ENCODE measurements at places on chromosomes 16 and 17.

DNA sequence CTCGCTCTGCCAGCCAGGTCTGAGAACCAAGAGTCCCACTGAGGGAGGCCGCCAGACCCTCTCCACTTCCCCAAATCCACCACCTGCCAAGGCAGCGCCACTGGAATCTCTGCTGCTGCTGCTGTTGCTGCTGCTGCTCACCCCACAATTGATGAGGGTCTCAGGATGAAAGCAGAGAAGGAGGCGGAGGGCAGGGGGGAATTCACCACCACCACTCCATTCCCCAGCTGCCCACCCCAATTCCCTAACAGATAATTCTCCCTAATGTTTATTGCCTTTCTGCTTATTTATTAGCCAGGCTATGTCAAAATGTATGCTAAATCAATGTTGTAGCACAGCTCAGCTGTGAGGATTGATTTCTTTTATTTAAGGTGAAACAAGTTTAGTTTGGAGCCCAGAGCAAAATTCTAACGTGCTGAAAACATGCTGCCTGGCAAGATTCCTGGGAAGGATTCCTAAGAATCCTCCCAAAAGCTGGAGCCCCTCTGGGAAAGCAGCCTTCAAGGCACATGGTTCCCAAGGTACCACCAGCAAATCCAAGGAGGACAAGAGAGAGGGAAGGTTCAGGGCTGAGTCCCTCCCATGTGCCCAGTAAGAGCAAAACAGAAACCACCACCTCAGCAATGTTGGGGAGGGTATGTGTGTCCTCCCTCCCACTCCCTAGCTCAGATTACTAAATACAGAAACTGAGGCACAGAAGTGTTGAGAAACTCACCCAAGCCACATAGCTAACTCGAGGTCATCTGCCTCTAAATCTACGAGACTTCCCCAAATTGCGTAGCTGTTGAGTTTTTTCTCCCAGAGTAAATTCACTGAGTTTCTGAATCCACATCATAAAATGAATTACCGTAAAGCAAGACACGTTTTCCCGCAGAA, 12.2 kb upstream of the CDH5 start:
- DNase-seq = no peak

DNA sequence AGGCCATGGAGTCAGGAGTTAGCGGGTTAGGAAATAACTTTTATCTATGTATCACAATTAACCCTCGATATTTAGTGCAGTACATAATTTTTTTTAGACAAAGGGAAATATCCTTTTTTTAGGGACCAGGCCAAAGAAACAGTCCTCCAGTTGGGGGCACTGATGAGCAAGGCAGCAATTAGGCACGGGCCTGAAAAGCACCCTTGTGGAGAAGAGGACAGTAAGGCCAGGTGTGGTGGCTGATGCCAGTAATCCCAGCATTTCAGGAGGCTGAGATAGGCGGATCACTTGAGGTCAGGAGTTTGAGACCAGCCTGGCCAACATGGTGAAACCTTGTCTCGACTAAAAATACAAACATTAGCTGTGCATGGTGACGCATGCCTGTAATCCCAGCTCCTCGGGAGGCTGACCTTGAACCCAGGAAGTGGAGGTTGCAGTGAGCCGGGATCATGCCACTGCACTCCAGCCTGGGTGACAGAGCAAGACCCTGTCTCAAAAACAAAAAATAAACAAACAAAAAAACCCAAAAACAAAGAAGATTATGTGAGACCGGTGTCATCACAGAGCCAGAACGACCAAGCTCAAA, 158.3 kb upstream of the NOL11 start:
- DNase-seq = no peak

DNA sequence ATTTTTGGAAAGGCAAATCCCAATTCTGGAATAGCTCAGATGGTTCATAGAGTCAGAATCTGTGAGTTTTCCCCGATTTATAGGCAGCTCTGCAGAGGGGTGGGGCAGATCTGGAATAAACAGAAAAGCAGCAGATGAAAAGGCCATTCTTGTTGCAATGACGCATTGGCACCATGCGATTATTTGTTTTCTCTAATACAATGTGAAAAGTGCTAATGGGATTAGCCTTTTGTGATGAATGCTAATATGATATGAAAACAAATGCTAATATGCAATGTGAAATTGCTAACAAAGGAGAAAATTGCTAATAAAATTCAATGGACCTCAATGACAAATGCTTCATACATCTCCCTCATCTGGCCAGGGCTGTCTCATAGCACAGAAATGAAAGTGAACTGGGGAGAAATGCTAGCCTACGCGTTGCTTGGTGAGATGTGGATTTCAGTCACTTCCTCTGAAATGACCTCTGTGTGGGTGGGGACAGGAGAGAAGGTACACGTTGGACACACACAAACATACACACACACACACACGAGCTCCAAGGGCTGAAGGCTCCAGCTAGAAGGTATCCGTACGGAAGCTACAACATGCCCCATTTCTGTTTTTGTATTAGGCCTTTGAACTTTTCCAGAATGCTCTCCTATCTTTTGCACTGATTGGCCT, 394.5 kb downstream of the XYLT1 start:
- no peak for DNase-seq

DNA sequence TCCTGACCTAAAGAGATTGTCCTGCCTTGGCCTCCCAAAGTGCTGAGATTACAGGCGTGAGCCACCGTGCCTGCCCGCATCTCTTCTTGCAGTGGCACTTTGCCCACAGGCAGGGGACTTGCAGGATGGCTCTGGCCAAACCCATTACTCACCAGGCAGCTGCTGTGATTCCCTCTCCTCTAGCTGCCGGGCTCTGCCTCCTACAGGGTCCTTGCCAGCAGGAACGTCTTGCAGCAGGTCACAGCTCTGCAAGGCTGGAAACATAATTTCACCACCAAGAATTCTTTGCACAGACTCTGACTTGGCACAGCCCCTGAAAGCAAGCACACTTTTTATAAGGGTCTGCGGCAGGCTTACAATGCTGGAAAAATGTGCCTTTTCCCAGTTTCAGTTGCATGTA, 20.3 kb downstream of the COX4I1 start:
- no peak for DNase-seq

DNA sequence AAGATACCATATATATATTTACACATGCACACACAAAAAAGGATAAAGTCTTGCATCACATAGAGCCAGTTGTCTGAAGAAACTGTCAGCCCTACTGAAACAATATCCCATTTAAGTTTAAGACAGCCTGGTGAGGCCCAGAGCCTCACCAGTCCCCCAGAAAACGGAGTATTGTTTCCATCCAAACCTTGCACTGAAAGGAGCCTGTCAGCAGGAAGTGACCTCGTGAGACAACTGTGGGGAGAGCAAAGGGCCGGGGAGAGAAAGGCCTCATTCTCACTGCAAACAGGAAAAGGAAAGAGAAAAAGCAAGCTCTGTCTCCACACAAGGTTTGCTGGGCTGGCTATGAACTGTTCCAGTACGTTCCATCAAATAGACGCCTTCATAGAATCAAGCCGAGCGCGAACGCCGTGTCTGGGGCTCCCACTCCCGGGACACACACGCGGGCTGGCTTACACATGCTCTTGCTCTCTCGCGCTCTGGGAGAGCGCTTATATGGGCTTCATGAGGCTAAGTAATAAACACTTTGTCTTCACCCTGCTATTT, 44.4 kb upstream of the ZFHX3 start:
- DNase-seq = peak; percentile 55
